ENCODE measurements at places on chromosomes 1 and 21.

DNA sequence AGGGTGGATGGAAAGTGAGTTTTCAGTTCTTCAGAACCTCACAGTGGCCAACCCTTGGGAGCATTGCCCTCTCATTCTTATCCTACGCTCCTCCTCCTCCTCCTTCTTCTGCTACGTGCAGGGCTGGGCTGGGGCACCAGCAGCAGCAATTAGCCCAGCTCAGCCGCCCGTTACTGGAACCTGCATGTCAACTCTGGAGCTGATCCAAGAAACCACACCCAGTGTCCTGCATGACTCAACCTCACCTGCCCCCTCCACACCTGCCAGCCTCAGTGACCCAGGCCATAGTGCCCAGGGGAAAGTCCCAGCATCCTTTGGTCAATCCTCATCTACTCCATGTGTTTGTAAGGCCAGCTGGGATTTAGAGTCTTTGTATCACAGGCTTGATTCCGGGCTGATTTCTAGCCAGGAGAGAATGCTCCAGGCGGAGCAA lies 12.6 kb downstream of the ELF3 start:
- DNase-seq, result no peak

GRCh38 chr1:172448995-172449584 lies 5.2 kb upstream of the PIGC start:
- DNase-seq, result no peak

DNA sequence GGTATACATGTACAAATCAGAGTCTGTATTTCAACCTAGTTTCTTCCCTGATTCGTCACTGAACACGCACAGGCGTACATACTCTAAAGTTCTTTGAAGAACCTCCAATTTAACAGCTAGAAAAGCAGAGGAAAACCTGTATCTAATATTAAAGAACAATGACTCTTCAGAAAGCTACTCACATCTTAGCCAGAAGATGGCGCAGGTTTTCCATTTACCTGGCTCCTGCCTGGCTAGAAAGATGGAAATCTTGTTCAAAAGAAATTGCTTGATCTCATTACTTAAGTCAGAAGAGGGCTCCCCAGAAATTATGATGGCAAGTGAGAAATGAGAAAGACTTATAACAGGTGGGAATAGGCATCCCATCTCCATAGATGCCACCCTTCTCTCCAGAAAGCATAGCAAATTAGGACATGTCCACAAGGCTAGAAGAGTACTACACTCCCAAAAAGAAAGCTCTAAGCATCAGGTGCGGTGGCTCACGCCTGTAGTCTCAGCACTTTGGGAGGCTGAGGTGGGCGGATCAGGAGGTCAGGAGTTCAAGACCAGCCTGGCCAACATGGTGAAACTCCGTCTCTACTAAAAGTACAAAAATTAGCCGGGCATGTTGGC lies 19.0 kb upstream of the L1TD1 start:
- peak; percentile 8 for DNase-seq

- no peak for DNase-seq
These were observed 4.5 kb downstream of the DNAJB4 start for GRCh38 chr1:78009276-78009675.

DNA sequence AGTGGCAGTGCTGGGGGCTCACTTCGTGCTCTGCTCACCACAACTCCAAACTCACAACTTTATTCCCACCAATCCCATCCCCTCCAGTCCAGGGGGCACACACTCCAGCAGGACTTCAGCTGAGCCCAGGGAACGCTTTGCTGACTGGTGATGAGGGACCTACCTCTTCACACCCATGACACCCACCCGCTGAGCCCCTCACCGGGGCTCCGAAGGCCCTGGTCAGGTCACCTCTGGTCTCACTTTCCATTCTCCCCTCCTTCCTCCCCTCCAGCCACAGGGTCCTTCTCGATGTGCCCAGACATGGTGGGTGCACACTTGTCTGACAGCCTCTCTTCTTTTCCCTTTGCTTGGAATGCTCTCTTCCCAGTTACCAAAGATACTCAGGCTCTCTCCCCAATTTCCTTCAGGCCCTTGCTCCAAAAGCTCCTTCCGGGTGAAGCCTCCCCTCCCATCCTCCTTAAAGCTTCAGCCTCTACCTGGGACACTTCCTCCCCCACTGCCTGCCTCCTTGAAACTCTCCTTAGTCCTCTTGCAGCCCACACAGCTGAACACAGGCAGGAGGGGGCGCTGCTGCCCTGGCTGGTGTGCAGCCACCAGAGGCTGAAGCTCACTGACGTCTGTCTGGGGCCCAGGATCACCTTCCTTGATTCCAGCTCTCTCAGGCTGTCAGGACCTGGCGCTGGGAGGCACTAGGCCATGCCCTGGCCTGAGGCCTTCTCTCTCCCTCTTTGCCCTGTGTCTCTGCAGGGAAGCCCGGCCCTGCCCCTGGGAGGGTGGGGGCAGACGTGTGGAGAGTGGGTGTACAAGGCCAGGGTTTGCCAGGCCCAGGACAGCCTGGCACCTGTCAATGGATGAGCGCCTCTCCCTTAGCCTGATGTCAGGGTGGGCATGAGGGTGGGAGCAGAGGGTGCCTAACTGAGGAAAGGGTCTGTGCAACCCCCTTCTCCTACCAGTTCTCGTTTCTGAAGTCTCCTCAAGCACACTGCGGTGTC lies 1.6 kb downstream of the KCNE1 start:
- DNase-seq, result peak; percentile 1

DNA sequence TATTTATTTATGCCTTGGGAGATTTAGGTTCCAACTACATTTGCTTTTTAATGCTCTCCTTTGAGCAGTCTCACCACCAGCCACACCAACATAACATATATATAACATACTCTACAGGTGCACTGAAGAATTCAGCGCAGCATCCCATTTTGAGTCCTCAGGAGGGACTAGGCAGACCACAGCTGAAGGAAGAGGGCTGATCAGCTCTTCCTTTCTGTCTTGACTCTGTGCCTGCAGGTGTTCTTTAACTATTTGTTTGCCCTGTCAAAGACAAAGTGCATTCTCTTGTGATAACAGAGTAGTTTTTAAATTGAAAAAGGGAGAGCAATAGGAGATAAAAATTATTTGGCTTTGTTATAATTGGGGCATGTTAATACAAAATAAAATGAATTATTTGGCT lies 17.0 kb downstream of the HIPK1 start:
- DNase-seq, result no peak

- no peak for DNase-seq
These were observed 24.1 kb upstream of the HPDL start for GRCh38 chr1:45302505-45303150.

All from naive B cell (primary cell).